ENCODE measurements at places on chromosomes 6 and 20.
A peak's percentile ranks its signal among the peaks of the same experiment; 100 is the strongest.

GRCh38 chr20:43384101-43384940 lies 73.4 kb upstream of the SRSF6 start:
- DNase-seq: no peak

- no peak for DNase-seq
Observed at GRCh38 chr6:11370191-11371018, 137.9 kb upstream of the NEDD9 start.

GRCh38 chr6:157551041-157551832 lies 170.2 kb downstream of the ZDHHC14 start:
- DNase-seq: no peak

- no peak for DNase-seq
Observed at GRCh38 chr20:57522380-57523140, 2.4 kb downstream of the CTCFL start.

- DNase-seq: no peak
Observed at GRCh38 chr20:53381568-53382262, 211.9 kb downstream of the ZNF217 start.

GRCh38 chr6:25359191-25359861 lies 80.2 kb downstream of the CARMIL1 start:
- no peak for DNase-seq

- DNase-seq: no peak
Observed at GRCh38 chr6:163412801-163413344, 1.6 kb upstream of the QKI start.

- DNase-seq: no peak
Observed at GRCh38 chr6:7546896-7547295, 5.4 kb downstream of the DSP start.

GRCh38 chr6:111338843-111339242 lies 144.2 kb downstream of the REV3L start:
- DNase-seq: no peak

DNA sequence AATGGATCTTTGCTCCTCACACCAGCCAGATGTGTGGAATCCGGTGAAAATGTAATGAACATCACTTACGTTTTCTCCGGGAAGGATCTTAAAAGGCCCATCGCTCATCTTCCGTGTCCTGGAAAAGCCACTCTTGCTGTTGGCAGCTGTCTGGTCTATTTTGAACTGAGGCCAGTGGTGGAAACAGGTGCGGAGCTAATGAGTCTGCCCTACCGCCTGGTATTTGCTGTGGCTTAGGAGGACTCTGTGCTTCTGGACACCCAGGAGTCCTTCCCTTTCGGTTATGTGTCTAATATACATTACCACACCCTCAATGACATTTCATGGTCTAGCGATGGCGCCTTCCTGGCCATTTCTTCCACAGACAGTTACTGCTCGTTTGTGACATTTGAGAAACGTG lies 264.2 kb upstream of the PREP start:
- no peak for DNase-seq

DNA sequence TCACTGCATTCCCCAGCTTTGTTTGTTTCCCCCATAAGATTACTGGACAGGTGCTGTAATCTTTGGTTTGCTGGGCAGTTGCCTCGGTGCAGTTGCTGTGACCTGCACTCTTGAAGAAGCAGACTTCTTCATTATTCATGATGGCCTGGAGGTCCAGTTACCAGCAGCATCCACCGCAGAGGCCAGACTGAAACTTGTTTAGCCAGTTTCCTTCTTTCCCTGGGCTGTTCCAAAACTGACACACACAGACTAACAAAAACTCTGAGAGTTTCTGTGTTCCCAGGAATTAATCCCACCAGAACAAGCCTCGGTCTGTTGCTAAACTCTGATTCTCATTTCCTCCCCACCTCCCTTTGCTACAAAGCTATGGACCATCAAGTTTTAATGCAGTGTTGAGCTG lies 144.1 kb downstream of the QRSL1 start:
- DNase-seq: no peak

DNA sequence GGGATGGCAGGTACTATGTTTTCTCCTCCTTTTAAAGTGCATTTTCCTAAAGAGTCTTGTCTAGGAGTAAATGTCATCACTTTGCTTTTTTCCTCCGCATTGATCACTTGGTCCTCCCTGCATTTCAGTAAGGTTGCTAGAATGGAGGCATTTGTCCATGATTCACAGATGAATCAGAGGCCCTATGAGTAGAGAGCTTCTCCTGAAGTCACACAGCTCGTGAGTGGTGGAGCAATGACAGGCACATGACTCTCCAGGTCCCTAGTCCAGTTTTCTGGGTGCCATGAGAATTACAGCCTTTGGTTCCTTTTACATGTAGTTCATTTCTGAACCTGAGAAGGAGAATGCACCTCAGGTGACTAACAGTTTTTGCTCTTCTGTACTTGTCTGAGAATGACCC lies 50.5 kb downstream of the HLA-A start:
- DNase-seq: no peak

GRCh38 chr6:87968435-87969278 lies 79.0 kb upstream of the SPACA1 start:
- DNase-seq: no peak

DNA sequence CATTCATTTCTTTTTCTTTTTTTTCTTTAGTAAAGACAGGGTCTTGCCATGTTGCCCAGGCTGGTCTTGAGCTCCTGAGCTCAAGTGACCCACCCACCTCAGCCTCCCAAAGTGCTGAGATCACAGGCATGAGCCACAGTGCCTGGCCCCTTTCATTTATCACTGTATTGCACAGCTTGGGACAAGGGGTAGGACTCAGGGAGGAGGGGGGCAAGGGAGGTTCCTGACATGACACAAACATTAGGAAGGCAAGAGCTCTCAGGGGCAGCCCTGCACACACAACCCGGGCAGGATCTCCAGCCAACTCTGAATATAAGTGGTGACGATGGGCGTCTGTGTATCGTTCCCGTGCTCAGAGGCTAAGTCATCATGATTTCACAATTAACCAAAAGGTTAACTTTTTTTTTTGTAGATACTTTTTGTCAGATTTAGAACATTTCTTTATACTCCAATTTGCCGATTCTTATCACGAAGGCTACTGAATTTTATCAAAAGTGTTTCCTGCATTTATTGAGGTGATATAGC lies 19.9 kb downstream of the SLC2A4RG start:
- no peak for DNase-seq

DNA sequence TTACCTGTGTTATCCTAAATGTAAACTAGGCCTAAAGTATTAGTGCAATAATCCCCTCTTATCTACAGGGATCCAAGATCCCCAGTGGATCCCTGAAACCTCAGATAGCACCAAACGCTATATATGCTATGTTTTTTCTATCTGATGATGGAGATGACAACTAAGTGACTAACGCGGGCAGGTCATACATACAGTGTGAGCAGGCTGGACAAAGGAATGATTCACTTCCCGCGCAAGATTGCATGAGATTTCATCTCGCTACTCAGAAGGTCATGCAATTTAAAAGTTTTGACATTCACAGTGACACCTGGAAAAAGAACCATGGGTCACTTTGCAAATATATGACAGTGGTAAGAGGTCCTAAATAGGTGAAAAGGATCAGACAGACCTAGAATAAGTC lies 875.9 kb downstream of the HACE1 start:
- DNase-seq: no peak

GRCh38 chr6:137423451-137424168 lies 70.6 kb downstream of the OLIG3 start:
- no peak for DNase-seq

DNA sequence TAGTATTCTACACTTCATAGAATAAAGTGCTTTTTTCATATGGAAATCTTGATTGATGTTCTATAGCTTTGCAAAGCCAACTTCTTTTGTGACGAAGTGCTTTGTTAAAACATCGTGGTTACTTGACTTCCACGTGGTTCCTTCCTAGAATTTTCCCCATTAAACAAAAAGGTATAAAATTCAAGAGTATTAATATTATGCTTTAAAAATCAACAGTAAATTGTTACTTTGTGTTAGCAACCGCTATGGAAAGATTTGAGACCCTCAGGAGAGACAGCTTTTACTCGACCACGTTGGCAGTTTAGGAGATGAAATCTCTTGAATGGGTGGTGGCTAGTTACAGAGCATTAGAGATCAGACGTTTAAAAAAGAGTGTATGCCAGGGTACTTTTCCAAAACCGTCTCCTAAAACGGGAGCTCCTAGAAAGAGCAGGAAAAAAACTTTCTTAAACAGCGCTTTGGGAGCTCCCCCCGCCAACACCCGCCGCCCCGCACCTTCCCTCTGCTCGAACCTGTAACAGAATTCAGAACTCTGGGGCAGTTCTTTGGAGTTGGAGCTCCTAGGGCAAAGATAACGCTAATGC lies 920 bp downstream of the GJA1 start:
- DNase-seq: no peak

DNA sequence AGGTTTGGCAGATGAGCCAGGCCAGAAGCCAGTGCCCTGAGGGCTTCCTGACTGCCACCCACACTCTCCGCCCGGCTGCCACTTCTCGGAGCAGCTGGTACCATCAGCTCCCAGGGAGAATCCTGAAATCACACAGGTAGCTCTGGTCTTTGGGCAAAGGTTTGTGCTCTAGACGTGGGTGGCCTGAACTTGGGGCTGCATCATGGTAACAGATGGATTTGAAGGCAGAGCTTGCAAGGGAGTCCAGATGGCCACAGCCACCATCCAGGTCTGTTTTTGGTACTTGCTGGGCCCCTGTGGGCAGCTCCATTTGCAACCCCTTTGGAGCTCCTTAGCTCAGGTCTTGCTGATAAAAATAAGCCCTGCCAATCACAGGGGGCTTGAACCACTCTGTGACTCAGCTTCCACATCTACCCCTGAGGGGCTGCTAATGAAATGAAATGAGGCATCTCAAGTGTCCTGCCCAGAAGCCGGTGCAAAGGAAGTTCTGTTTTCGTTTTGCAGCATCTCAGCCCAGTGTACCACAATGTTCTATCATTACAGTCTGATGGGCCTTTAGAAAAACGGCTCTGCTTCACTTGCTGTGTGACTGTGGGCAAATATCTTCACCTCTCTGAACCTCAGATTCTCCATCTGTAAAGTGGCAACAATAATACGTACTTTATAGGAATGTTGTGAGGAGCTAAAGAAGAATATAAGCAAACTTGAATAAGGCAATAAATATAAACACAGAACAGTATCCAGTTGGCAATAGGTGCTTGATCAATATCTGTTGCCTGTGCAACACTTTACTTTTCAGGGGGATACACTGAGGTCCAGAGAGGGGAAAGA lies 25.1 kb upstream of the CDH22 start:
- DNase-seq: no peak

DNA sequence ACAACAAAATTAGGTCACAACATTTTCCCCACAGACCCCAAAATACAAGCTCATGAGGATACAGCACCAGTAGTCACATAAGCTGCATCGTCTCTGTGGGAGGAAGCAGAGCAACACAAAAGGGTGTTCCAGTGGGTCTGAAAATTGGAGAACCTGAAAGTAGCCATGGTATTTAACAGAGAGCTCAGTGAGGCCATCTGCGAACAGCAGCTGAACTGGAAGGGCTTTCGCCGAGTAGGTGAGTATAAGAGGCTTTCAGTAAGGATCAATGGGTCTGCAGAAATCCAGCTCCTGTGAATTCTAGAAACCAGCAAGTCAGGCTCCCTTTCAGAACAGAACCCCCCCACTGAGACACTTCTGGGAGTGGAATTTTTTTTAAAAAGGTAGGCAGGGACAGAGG lies 120.0 kb upstream of the RREB1 start:
- DNase-seq: no peak

- peak; percentile 23 for DNase-seq
Observed at GRCh38 chr6:106534564-106534982, 94.7 kb downstream of the RTN4IP1 start.

- DNase-seq: no peak
Observed at GRCh38 chr6:11387707-11388430, 149.7 kb upstream of the TMEM170B start.

DNA sequence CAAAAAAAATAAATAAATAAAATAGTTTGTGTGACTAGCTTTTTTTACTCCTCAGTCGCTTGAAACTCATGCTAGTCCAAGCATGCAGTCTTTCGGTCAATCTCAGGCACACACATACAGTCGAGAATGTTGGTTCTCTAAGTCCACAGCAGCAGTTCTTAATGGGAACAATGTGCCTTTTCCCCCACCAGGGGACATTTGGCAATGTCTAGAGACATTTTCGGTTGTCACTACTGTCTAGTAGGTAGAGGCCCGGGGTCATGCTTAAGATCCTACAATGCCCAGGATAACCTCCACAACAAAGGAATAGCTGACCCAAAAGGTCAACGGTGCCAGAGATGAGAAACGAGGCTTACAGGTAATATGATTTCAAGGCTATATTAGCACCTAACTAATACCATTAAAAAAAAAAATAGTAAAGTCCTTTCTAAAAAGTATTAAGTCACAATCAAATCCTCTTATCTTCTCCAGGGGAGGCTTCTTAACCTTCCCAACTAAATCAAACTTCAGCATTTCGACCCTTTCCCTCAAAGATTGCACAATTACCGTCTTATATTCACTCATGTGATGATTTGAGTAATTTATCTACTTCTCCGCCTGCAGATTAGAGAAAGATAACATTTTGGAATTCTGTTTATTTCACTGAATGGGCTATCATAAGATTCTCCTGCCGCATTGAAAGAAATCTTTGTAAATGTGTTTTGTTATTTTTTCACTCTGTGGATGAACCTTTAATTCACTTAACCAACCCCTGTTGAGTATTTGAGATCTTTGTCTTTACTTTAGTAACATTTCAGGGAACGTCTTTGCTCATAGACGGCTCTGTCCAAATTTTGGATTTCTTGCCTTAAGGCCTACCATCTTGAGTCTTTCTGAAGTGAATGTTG lies 8.1 kb upstream of the SALL4 start:
- no peak for DNase-seq

- no peak for DNase-seq
Observed at GRCh38 chr6:114839019-114839418, 496.2 kb upstream of the HS3ST5 start.

- no peak for DNase-seq
Observed at GRCh38 chr6:139917951-139918630, 543.6 kb upstream of the CITED2 start.

DNA sequence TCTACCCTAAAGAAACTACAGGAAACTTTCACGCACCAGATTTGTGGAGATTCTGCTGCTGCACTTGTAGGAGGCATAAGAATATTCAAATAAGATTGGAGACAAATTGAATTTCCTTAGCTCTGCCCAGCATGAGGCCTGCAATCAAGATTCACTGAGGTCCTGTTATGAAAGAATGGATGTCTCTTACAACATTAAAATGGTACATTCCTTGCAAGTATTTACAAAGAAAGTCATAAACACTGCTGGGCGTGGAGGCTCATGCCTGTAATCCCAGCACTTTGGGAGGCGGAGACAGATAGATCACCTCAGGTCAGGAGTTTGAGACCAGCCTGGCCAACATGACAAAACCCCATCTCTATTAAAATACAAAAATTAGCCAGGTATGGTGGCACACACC lies 74.0 kb upstream of the MAP3K4 start:
- no peak for DNase-seq

DNA sequence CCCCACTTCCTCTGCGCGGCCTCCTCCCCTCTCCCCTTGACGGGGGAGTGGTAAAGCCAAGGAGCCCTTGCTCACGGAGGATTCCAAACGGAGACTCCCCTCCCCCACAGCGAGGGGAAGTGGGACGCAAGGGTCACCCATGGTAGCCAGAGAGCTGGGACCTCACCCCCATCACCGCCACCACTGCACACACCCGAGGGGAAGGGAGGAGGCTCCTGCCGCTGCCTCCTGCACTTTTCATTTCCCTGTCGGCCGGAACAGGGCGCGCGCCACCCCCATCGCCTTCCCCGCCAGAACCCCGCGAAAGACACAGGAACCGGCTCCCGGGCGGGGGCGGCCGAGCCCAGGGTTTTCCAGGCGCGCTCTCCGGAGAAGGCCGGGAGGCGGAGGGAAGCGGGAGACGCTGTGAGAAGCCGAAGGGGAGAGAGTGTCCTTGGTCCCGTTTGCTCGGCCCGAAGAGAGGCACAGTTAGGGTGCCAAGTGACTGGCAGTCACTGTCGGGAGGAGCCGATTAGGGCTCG lies 789 bp downstream of the CCND3 start:
- no peak for DNase-seq

All from stimulated activated CD4-positive, alpha-beta T cell treated with anti-CD3 and anti-CD28 coated beads, Interleukin-1b, Interleukin-23, amount 100 ng/mL, for 4 hours (primary cell).